ENCODE measurements at places on chromosomes 7 and 10.

DNA sequence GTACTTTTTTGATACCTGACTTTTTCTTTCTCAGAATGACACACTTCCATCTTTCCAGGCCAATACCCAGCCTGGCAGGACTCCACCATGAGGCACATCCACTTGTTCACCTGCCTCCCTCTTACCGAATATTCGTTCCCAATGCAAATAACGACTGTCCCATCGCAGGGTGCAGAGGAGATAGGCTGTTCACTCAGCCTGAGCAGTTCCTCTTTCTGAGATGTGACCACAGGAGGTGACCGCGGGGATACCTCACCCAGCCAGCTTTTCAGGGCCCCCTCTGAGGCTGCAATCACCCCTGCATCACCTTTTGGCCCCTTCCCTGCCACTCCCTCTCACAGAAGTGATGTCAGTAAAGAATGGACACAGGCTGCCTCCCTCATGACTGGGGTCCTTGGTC lies 28.3 kb downstream of the PTPRN2 start:
- no peak for DNase-seq

DNA sequence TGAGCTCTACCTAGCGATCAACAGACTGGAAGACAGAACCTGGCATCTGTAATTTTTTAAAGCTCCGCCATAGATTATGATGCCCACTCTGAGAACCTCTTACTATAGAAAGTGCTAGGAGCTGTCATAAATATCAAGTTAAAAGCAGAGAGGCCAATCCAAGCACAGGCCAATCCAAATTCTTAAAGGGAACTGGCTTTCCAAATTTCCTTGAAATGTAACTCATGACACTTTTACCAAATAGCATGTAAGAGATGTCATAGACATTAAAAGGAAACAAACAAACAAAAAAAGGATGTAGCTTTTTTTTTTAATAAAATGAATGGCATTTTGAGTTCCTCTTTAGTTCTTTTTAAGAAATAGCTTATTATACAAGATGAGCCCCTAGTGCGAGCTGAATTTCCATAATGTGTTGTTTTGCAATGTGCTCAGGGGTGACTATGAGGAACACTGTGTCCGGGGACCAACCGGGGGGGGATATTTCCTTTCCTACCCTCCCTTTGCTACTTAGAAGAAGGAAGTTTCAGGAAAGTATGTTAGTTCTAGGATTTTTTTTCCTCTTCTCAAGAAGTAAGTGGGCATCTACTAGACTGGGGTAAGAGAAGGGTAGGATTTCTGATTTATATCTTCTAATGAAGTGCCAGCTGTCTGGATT lies 23.7 kb upstream of the MRC1 start:
- DNase-seq: no peak

DNA sequence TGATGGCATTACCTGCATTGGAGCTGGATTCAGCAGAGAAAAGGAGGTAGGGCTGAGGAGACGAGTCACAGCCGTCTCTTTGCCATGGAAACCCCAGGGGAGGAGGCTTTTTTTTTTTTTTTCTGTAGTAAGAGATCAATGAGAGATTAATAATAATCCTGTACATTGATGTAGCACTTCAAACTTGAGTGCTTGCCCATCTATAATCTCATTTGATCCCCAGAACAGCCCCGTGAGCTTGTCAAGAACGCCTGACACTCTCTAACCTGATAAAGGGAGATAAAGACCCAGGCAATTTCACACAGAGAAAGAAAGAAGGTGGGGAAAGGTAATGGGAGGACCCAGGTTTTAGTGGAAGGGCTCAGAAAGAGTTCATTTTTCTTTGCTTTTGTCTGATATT lies 195.2 kb upstream of the FOXK1 start:
- no peak for DNase-seq

- no peak for DNase-seq
Measured at GRCh38 chr7:37915438-37915837, 1.2 kb downstream of the SFRP4 start.

GRCh38 chr7:9718071-9718661 lies 1255.5 kb upstream of the PHF14 start:
- DNase-seq: no peak

- DNase-seq: no peak
Measured at GRCh38 chr7:21507627-21508343, 35.1 kb upstream of the DNAH11 start.

DNA sequence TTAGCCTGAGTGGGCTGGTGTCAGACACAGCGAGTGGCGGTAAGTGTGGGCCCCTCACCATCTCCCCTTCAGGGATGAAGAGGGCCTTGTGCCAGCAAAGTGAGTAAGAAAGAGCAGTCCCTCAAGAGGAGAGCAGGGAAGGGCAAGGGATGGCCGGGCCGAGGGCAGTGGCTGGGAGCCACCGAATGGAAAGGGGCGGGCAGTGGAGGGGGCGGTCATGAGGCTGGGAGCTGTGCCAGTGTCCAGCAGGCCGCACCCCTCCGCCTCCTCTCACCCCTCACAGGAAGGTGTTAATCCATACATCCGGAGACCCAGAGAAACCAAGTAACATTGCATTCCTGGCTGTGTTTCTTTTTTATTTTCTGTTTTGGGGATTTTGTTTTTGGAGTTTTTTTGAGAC lies 28.6 kb upstream of the RASGEF1A start:
- DNase-seq: no peak

GRCh38 chr10:9175200-9175599 lies 1120.7 kb downstream of the GATA3 start:
- no peak for DNase-seq

- peak; percentile 55 for DNase-seq
Measured at GRCh38 chr7:155198901-155199845, 98.5 kb upstream of the INSIG1 start.

- DNase-seq: no peak
Measured at GRCh38 chr7:123439191-123439590, 95.2 kb downstream of the IQUB start.

- no peak for DNase-seq
Measured at GRCh38 chr7:128206017-128206746, 34.9 kb upstream of the LEP start.

- no peak for DNase-seq
Measured at GRCh38 chr10:92124020-92124419, 166.9 kb downstream of the CPEB3 start.

- no peak for DNase-seq
Measured at GRCh38 chr10:107492389-107492788, 327.9 kb upstream of the SORCS1 start.

DNA sequence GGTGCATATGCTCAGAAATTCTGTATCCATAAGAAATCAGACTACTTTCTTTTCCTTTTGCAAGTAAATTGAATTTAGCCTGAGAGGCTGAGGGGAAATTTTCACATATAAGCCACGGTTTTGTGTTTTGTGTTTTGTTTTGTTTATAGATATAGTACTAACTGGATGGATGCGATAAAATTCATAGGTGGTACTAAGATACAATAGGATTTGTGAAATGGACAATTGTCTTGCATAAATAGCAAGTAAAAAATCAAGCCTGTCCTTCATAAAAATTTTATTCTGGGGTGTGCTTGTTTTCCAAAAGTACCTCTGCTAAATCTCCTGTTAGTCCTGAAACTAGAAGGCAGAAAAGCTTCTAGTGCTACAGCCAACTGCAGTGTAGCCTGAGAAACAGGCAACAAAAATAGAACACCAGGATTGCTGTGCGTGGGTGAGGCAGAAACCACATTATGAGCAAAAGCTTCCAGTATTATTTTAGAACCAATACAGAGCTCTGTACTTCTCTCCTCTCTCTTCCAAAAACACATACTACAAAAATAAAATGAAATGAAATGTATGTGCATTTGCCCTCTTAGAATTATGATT lies 634 bp upstream of the HDAC9 start:
- DNase-seq: no peak

GRCh38 chr7:111098011-111098925 lies 7.3 kb downstream of the LRRN3 start:
- no peak for DNase-seq

DNA sequence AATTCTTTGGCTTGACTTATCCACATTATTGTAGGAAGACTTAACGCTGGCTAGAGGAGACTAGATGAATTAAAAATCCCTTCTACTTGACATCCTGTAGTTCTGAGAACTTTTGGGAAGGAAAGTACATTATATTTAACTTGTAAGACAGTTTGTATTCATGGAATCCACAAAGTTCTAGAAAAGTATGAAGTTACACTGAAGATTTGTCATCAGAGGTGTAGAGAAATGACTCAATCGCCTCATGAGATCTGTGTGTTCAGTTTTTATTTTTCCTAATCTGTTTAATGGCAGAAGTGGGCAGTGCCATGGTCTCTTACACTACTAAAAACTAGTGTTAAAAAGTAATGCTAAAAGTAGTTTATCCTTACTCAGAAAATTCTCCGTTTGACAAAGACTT lies 89.1 kb upstream of the SMIM30 start:
- DNase-seq: no peak

- DNase-seq: no peak
Measured at GRCh38 chr10:121678631-121679174, 80.5 kb upstream of the FGFR2 start.

- no peak for DNase-seq
Measured at GRCh38 chr7:73669858-73670385, 2.3 kb downstream of the VPS37D start.

GRCh38 chr10:46528675-46529615 lies 27.5 kb downstream of the GPRIN2 start:
- DNase-seq: no peak

DNA sequence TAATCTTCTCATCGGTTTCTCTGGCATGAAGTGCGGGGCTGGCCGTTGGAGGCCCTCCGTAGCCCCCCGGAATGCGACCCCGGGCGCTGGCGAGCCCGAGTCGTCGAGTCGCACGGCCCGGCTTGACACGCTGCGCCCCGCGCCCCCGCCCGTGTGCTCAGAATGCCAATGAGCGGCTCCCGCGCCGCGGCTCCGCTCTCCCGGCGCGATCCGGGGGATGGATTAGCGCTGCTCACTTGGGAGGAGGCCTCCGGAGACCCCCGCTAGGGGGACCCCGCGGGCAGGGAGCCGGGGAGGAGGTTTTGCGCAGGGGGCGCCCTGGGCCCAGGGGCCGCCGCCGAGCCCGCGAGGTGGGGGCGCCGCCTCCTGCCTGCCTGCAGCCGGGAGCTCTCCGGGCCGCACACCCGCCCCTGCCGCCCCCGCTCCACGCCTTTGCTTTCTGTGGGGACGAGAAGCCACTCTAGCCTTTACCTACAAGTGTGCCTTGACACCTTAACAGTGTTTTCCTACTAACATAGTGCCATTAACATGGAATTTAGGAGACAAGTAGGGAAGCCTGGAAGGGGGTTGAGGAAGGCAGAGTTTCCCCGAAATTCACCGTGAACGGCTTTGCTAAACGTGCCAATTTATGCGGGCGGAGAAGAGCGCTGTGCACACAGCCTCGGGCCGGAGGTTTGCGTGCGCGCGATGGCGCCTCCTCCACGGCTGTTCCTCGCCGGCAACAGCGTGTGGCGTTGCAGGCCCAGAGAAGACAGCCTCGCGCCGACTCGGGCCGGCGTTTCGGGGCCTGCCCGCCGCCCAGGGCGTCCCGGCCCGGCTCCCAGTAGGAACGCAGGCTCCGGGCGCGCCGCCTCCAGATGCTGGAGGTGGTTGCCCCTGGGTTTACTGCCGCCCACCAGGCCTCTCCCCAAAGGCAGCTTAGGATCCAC lies 7.1 kb downstream of the SHH start:
- peak; percentile 64 for DNase-seq

DNA sequence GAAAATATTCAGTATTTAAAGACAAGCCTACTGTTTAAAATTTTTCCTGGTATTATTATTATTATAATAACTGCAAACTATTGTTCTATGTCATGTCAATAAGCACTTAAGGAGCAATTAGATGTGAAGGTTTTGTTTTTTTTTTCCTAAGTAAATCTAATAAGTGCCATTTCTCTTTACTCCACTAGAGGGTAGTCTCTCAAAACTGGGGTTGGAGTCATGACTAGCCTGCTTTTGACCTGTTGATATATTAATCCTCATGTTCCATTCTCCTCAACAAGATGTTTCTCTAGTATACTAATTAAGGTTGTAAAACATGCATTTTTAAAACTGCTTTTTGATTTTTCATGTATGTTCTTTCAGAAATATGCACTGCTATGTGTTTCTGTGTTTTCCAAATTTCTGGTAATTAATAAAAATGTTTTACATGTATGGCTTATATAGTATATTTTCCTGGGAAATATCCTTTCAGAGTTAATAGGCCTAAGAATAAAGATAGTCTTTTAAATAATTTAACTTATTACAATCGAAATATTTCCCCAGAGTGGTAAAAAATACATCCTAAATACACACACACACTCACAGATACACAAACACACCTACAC lies 1.0 kb upstream of the LRRN3 start:
- no peak for DNase-seq

DNA sequence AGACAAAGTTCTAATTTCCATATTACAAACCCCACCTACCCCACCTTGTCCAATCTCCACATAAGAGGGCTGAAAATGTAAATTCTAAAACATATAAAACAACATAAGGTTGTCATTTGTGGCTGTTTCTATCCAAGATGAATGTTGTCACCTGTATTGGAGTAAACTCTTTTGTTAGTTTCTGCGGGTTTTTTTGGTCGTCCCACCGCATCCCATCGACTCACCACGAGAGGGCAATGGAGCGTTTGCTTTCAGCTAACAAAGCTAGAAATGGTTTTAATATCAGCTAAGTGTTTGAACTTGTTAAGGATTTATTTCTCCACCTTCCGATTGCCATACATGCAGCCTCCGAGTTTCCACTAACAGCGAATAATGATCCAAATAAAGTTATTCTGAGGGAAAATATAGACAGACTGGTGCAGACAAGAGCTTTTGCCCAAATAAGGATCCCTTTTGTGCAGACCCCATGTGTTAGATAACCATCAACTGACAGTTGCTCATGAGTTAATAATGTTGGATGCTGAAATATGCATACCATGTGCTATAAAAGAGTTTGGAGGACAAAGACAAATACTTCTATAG lies 137.2 kb downstream of the ARID5B start:
- DNase-seq: peak; percentile 55

DNA sequence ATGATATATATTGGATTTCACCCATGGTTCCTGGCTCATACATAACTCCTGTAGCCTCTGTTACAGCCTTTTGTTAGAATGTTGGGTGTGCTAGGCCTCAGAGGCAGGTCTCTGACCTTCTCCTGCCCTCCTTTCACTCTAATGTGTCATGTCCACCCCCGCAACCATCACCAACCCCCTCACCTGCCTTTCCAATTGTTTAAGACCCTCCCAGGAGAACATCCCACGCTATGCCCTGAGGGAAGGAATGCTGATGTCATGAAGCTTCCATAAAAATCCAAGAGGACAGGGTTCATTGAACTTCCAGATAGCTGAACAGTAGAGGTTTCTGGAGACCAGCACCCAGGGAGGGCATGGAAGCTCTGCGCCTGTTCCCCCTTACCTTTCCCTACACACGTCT lies 30.8 kb upstream of the C10orf67 start:
- DNase-seq: no peak

- no peak for DNase-seq
Measured at GRCh38 chr10:774661-775244, 85.3 kb upstream of the DIP2C start.

DNA sequence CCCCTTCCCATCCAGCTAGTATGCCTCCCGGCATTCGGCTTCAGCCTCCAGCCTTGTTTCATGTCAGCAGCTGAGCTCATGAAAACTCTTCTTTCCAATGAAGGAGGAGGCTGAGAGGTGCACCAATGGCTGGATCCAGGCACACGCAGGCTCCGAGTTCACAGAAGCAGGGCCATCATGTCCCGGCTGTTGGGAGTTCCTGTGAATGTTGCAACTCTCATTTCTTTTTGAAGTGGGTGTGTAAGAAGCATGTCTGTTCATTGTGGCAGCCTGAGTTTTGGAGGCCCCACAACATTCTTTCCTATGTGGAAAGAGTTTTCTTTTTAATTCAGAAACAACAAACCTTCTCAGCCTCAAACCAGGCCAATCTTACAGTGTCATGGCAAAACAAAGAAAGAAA lies 89.7 kb downstream of the PTPRE start:
- no peak for DNase-seq

Measured in stimulated activated CD4-positive, alpha-beta T cell treated with anti-CD3 and anti-CD28 coated beads, TNF-alpha, amount 100 ng/mL, for 48 hours (primary cell).